Progenitor cell of endocrine pancreas (in vitro differentiated cells): ENCODE measurements at places on chromosomes 4 and X.

DNA sequence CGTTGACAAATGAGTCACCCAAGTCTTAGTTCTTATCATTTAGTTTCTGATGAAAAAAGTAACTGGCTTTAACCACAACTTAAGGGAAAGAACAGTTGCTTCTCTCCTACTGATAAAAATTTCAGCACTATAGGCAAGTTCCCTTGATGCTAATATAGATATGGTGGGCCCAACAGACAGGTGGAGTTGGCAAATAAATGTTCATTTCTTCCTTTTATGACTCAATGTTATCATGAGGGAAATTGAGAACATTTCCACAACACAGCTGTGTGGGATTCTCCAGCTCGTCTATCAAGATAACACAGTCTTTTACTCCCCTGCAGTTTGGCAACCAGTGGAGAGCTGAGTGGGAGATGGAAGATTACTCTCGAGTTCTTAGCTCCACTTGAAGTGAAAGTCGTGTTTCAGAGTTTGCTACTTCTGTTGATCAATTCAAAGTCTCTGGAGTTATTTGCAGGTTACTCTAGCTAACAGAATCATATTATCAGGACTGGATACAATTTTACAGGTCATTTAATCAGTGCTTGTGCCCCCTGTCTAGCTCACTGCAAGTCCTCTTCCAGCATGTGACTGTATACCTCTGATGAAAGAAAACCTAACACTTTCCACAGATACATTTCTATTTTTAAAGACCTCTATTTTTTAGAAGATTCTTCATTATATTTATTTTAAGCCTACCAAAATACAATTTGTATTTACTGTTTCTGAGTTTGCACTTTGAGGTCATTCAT, 270.6 kb upstream of the GK2 start:
- H3K27me3 ChIP-seq = no peaks in the 10 kb centered on the region
- no peak overlapping the region for H3K4me3 ChIP-seq
- no peak for DNase-seq

GRCh38 chr4:80070880-80071603, 2.0 kb downstream of the ANTXR2 start:
- peaks cover 18% of the 10 kb centered on the region for H3K36me3 ChIP-seq
- H3K4me1 ChIP-seq = peaks cover 31% of the 10 kb centered on the region
- H3K4me3 ChIP-seq = peak overlapping the region; percentile 98
- no peaks in the 10 kb centered on the region for H3K27me3 ChIP-seq
- no peak for DNase-seq

DNA sequence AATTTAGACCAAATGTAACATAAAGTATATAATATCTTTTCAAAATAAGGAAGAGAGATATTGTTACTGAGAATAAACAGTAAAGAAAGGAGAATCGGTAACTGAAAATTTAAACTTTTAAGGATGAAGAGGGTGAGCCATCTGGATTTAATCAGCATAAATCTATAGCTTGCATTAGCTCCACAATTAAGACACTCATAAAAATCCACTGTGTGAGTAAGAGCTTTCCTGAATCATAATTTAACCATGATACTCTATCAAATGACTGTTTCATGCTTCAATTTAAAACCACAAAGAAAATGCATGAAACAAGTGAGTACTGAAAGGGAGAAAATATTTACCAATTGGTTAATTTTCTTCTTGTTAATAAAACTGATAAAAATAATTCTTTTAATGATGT, 951.5 kb upstream of the SLIT2 start:
- no peaks in the 10 kb centered on the region for H3K36me3 ChIP-seq
- no peaks in the 10 kb centered on the region for H3K27me3 ChIP-seq
- H3K27ac ChIP-seq = no peak overlapping the region
- no peak overlapping the region for H3K4me3 ChIP-seq
- DNase-seq = no peak

- no peaks in the 10 kb centered on the region for H3K27me3 ChIP-seq
- no peaks in the 10 kb centered on the region for H3K36me3 ChIP-seq
- DNase-seq = no peak
- H3K4me3 ChIP-seq = no peak overlapping the region
These were observed 3.4 kb downstream of the SPATA4 start for GRCh38 chr4:176191974-176192373.

- H3K36me3 ChIP-seq = no peaks in the 10 kb centered on the region
- no peak overlapping the region for H3K4me3 ChIP-seq
- DNase-seq = no peak
These were observed 107.5 kb downstream of the GUCY2F start for GRCh38 chrX:109374262-109374960.
